GM23248 (cell line): ENCODE measurements at places on chromosomes 12 and 14. TPM values are rescaled to one million over a fixed set of nuclear protein-coding genes. Genes with fewer than 3 reads are reported as not detected.

- peak; percentile 25 for DNase-seq
Observed at GRCh38 chr14:99749763-99750715, 43.2 kb upstream of the EML1 start.

The DICER1 gene
- 9.8 and 10.8 TPM in 2 replicates for polyA plus RNA-seq

The VASH1 gene
- 2.1 and 2.2 TPM in 2 replicates for polyA plus RNA-seq

The PPP1R12A gene
- 129 and 144 TPM in 2 replicates for polyA plus RNA-seq

DNA sequence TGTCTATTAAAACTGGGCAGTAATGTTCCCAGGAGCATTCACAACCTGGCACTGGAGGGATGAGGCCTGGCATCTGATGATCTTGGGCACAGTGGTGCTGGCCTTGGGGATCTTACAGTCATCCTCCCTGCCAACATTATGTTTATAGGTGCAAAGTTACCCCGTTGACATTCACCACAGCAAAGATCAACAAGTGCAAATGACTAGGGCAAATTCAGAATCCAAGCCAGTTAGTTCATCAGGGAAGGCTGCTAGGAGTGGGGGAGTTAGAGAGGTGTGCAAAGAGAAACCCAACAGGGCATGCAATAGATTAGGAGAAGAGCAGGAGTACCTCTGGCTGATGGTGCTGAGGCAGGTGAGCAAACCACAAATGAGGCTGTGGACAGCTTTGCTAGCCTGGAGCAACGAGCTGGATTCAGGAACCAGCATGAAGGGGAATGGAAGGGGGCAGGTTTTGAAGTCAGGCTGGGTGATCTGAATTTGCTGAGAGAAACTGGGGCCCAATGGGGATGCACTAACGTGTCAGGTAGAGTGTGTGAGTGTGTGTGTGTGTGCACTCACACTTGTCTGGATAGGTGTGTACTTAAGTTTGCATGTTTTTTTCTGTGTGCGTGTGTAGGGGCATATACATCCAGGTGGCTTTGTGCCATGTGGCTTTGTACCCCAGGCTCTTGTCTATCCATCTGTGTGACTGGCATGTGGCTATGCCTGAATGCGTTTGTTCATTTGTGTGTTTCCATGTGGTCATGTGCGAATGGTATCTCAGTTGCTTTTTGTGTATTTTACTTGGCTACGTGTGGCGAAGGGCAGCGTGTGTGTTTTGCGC lies 1.6 kb downstream of the CISTR start:
- DNase-seq: no peak

GRCh38 chr12:1282670-1283315 lies 291.8 kb downstream of the ERC1 start:
- peak; percentile 49 for DNase-seq

GRCh38 chr12:76318773-76319594 lies 29.2 kb downstream of the BBS10 start:
- DNase-seq: peak; percentile 46

GRCh38 chr14:77313371-77313770 lies 7.3 kb downstream of the POMT2 start:
- DNase-seq: no peak

The PLCZ1 gene
- polyA plus RNA-seq: not detected in 2 replicates

DNA sequence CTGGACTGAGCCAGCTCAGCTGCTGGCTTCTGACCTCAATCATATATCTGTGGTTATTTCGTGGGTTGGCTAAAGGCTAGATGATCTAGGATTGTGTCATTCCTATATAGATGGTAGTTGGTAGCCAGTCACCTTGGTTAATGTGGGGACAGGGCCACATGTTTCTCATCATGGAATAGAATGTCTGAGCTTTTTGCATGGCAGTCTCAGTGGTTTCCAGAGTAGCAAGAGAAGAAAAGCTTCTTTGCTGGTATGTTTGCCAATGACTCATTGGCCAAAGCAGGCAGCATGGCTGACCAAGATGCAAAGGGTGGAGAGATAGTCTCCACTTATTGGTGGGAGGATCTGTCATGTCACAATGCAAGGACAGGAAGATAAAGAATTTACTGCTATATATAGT lies 746.4 kb upstream of the FLRT2 start:
- DNase-seq: no peak

DNA sequence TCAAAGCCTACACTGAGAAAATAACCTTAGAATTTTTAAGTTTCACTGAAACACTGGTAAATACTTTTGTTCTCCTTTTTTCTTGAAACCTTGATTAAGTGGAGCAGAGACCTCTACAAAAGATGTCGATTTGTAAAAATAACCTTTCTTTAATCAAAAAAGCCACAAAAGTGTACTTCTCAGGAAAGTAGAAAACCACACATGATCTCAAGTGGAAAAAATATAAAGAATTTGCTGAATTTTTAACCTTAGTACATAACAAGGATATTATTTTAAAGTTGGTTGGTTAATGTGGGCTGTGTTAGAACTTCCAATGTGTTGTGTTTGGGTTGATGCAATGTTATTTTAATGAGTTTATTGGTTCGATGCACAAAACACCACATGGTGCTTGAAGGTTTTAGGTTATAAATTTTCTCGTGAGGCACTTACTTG lies 8.6 kb downstream of the LGR5 start:
- DNase-seq: no peak

GRCh38 chr14:67944605-67945004 lies 125.0 kb downstream of the RAD51B start:
- DNase-seq: peak; percentile 18

GRCh38 chr12:3168223-3169221 lies 91.3 kb downstream of the TSPAN9 start:
- DNase-seq: peak; percentile 98

The MYO1H gene
- not detected in 2 replicates for polyA plus RNA-seq

DNA sequence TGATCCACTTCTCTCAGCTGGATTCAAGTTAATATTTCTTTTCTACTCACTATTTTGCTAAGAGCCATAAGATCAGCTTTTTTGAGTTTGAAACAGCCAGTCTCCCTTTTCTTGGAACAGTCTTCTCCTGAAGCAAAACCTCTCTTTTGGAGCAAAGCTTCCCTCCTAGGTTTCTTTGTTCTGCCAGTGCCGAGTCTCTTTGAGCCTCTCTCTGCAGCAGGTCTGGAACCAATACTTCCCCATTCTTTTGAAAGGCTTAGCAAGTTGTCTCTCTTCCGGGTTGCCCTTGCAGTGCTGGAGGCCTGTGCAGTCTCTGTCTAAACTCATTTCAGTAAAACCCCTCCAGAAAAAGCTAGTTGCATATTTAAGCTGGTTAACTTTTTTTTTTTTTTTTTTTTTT lies 454.8 kb downstream of the NOVA1 start:
- DNase-seq: no peak

DNA sequence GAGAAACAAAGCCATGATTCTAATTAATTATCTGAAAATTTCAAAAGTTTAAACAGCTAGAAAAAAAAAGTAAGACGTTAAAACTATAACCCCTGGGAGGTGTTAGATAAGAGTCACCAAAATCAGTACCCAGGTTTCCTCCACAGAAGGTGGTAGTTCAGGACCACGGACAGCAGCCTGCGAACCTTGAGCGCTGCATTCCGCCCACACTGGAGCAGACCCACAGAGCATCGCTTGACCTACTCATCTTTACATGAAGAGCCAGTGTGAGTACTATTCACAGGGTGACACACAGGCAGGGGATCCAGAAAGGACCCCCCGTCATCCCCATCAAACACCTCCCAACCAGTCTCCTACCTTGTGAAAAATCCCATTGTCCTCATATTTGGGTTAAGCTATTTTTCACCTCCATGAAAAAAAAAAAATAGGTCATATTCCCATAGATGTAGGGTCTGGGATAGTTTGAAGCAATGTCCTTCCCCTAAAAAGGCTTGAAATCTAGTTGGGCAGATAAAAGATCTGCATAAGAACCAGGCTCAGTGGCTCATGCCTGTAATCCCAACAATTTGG lies 8.8 kb upstream of the CHGA start:
- peak; percentile 51 for DNase-seq

- DNase-seq: no peak
Observed at GRCh38 chr12:33047666-33048065, 151.1 kb upstream of the PKP2 start.

DNA sequence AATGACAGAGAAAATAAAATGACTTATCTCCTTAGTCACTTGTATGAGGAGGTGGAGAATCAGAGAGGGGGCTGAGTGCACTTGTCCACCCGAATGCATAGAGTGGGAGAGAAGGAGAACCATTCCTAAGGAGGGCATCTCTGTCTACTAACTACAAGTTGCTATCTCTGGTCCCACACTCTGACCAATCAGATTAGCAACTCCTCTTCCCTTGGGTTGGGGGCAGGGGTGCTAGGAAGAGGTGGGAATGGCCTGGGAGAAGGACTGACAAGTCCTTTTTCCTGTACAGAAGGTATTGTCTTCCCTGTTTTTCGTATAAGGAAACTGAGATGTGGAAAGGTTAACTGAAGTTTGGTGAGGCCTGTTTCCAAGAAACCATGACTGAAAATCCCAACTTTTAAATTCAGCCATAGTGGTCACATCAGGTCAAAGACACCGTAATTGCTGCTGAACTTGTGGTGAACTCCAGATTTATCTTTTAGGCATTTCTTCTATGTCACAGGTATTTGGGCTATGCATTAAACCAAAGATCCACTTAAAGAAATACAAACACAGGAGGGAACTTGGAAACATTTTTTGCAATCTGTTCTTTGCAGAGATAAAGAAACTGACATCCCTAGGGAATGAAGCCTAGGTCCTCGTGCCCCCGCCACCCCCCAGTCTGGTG lies 207.8 kb downstream of the CRADD start:
- peak; percentile 23 for DNase-seq

DNA sequence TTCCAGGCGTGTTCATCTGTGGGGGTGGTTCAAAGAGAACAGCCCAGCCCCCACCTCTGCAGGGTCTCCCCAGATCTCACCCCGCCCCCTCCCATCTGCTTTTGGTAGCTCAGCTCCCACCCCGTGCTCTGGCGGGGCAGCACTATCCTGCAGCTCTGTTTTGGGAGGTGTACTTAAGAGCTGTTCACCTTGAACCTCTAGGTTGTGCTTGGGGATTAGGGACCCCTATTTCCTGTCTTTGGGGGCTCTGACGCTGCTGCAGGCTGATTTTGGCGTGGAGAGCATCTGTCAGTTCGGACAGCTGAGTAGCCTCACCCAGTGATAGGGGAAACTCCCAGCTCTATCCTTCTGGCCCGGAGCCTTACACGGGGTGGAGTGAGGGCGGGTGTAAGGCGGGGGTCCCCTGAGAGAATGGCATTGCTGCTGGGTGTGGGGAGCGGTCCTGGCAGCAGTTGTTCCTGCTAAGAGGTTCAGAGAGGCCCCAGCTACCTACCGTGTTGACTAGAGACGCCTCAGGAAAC lies 765 bp downstream of the TMEM120B start:
- DNase-seq: peak; percentile 47

DNA sequence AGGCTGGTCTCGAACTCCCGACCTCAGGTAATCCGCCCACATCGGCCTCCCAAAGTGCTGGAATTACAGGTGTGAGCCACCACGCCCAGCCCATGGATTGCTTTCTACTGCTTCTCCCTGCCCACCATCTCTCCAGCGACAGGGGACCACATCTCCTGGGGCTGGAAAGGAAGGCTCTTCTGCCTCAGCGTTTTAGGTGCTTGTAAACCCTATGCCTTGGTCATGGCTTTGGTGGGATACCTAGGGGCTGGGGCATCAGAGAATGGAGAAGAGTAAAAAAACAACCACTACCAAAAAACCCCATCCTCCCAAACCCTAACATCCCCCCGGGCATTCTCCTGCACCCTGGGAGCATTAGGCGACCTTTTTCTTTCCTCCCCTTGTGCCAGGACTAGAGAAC lies 1.1 kb upstream of the TMEM121 start:
- no peak for DNase-seq

The KRT81 gene
- 0.34 and 0.95 TPM in 2 replicates for polyA plus RNA-seq

DNA sequence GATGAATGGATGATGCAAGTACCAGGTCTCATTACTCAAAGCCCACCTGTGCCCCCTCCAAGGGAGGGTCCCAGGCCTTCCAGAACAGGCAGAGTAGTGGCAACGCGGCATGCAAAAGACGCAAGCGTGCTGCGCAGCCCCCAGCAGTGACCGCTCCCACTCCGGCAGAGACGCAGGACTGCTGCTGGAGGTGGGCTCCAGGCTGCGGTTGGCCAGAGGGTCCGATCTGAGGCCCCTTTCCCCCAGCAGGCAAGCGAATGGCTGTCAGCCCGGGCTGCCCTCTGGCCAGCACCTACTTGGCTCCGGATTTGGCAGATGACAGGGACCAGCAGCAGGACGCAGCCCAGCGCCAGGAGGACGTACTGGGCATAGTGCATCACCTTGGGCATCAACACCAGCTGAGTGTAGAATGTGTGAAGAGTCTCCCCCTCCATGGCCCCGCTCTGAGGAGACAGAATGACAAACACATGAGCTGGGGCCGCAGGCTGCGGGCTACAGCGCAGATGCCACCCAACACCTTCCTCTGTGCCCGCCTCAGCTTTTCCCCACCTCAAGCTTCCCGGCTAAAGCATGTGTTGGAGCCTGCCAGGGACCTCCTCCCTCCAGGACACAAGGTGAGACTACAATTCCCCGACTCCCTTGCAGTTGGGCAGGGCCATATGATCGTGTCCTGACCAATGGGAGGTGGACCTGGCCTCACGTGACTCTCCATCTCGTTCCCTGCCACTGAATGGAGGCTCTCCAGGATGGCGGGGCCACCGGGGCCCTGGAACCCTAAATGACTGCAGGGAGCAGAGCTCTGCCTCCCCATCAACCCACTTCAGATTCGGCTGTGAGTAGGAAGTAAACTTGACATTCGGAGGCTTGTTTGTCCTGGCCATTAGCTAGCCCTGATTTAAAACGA lies 77.4 kb downstream of the SCARB1 start:
- DNase-seq: no peak

DNA sequence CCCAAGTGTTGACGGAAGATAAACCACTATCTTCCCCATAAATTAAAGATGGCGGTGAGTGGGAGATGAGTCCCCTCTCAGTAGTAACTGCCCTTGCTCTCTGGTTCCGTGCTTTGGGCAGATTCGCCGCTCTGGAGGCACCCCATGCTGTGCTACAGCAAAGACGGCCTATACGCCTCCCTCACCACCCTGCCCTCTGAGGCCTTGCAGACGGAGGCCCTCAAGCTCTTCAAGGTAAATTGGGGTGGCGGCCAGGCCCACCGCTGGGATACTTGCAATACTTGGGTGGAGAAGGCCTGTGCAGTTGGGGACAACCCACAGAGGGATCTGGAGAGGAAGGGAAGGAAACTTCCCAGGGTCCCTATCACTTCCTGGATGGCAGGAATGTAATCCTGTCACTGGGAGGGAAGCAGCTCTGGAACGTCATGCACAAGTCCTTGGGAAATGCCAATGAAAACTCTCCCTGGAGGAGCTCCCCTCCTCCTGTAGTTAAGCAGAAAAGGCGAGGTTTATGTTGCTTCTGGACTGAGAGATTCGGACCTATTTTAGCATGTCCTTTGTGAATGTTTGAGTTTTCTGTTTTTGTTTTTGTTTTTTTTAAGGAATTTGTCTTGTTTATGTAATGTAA lies 22.8 kb downstream of the PIGH start:
- DNase-seq: no peak

GRCh38 chr14:87799400-87799799 lies 193.6 kb downstream of the GALC start:
- peak; percentile 4 for DNase-seq

DNA sequence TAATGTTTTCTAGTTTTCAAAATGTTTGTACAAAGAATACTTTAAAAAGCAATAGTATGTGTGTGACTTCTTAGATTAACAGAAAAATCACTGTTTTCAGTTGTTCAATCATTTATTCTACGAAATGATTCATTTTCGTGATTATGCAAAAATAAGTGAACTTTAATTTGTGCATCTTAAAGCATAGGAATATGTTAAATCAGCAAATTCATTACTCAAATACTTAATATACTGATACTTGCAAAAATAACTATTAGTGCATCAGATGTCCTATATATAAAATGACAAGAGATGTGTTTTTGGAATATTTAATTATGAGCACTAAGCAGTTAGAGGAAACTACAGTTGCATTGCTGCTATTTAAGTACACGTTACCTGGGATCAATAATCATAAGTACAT lies 11.0 kb downstream of the SOX5 start:
- no peak for DNase-seq
